ENCODE measurements at places on chromosomes 6 and 20.

- DNase-seq = no peak
These were observed 5.4 kb downstream of the NKX2-2 start for GRCh38 chr20:21508230-21509078.

DNA sequence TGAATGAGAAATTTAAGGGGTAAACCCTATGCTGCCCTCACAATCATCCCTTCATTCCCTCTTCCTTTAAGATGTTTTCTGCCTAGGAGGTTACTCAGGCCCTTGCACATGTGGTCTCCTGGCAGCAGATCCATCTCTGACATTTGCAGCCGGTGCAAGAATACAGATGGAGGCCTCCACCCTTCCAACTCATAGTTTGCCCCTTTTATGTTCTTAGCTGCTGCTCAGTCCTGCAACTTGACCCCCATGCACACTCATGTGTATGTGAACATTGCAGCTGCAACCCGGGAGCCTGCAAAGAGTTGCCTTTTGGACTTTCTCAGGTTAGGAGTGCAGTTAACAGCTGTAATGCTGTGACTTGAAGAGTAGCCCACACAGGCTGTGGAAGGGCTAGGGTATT is 131.9 kb upstream of the SGK1 start:
- DNase-seq = no peak

- DNase-seq = no peak
These were observed 22.5 kb downstream of the HLA-G start for GRCh38 chr6:29850011-29850553.

DNA sequence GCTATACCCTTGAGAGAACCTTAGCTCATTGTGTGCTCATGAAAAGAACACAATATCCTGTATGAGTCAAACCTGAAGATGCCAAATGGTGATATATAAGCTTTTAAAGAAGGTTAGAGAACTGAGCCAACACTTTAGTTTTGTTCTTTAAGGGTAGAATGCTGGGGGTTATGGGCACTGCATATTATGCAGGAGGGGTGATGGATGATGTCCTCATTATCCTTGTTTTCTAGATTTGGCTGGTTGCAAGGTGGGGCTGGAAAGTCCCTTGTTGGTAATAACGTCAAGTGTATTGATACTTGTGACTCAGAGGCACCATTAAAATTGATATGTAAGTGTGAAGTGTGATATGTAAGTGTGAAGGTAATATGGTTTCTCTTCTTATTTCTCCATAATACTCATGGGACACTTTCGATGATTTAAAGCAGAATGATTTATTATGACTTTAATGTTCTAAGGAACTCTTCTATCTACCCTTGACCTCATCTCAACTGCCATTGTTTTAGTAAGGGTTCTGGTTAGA is 113.7 kb upstream of the DTNBP1 start:
- no peak for DNase-seq

All from stimulated activated CD8-positive, alpha-beta memory T cell treated with anti-CD3 and anti-CD28 coated beads, Interleukin-7, amount 100 ng/mL, for 1 hour (primary cell).